ENCODE measurements at places on chromosomes 13 and 19.

GRCh38 chr19:47130120-47130588 is 481 bp upstream of the SAE1 start:
- DNase-seq, result no peak

DNA sequence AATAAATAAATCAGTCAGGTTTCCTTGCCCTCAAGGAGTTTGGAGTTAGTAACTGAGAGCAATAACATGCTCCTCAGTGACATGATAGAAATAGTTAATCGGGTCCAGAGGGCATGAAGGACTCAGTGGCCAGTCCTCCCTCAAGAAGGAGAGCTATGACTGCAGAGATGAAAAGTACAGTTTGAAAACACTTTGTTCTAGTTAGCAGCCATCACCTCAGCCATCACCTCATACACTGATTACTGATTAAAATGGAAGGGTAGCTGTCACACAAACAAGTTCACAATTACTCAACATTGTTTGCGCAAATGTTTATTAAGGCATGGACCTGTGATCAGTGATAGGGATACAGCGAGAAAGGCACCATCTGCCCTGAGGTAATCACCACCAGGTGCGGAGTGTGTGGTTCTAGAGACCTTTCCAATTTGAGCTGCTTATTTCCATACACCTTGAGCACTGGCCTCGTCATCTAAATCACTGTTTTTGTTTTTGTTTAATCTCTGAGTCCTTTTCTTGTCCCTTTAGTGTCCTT is 85.3 kb upstream of the RAP2A start:
- DNase-seq, result no peak

- DNase-seq, result no peak
Measured at GRCh38 chr13:82717249-82717648, 1165.0 kb downstream of the SLITRK1 start.

DNA sequence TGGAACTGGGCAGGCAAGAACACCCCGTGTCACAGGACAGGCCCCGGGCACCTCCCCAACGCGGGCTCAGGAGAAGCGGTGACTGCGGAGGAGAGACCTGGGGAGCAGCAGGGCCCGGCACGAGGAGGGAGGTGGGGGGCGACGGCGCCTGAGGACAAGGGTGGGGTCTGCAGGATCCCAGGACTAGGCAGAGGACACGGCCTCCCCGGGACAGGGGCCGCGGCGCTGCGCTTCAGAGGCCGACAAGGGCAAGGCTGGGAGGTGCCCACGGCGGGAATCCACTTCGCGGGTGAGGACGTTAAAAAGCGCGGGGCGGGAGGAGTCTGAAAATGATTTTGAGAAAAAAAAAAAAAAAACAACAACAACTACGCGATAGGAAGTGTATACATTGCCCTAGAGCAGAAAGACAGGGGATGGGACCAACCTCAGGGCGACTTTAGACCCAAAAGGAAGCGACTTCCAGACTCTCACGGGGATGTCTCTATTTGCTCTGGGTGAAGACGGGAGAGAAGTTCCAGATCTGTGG is 44.9 kb downstream of the ZNF611 start:
- peak; percentile 58 for DNase-seq

- no peak for DNase-seq
Measured at GRCh38 chr19:39187552-39187943, 9.2 kb upstream of the NCCRP1 start.

DNA sequence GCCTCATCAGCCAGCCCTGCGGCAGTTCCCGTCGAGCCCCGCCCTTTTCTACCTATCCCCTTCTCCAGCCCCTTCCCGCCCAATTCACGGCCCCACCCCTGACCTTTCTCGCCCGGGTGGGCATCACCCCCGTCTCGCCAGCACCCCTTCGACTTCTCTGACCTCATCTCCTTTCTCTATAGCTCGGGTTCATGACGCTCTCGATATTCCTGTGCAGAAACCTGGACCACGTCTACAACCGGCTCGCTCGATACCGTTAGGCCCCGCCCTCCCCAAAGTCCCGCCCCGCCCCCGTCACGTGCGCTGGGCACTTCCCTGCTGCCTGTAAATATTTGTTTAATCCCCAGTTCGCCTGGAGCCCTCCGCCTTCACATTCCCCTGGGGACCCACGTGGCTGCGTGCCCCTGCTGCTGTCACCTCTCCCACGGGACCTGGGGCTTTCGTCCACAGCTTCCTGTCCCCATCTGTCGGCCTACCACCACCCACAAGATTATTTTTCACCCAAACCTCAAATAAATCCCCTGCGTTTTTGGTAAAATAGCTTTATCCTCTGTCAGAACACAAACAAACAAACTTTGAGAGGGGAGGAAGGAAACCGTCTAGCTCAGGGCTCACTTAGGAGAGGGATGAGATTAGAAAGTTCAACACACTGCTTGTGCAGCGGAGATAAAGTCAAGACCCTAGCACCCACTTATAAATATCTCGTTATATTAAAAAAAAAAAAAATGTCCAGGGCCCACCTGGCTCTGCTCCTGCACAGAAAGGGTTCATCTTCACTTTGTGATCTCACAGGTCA is 5.1 kb downstream of the CD37 start:
- peak; percentile 69 for DNase-seq

DNA sequence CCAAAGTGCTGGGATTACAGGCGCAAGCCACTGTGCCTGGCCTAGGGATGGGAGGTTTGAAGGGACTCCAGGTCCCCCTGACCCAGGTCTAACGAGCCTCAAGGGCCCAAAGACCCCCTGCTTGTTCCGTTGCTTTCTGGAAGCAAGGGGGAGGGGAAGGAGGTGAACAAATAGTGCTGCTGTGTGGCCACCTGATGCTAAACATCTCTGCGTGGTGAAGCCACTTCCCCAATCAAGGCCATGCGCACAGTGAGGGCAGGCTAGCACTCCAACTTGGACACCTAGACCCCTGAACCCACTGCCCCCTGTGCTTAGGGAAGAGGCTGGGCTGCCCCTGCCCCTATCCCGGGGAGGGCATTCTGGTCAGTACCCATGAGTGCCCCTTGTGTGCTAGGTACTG is 24.0 kb downstream of the CARM1 start:
- no peak for DNase-seq

DNA sequence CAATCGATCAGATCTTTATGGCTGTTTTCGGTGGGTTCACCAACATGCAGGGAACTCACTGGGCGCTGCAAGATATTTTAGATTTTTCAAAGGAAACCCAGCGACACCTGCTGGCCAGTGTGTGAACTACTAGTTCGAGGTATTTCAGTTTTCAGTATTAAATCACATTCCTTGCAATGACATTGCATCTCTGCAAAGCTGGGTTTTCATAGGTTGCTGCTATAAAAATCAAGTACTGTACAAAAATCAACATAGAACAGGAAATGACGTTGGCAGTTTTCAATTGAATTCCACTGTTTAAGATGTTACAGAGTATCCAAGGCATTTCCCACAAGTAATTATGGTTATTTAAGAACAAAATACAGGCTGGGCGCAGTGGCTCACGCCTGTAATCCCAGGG is 17.6 kb downstream of the LIG1 start:
- peak; percentile 73 for DNase-seq

GRCh38 chr19:6851359-6851758 is 36.0 kb upstream of the ADGRE1 start:
- no peak for DNase-seq

All from nephron progenitor cell (in vitro differentiated cells).